HFFc6 (cell line): ENCODE measurements at places on chromosomes 3 and 15. TPM values are rescaled to one million over a fixed set of nuclear protein-coding genes. Genes with fewer than 3 reads are reported as not detected.

DNA sequence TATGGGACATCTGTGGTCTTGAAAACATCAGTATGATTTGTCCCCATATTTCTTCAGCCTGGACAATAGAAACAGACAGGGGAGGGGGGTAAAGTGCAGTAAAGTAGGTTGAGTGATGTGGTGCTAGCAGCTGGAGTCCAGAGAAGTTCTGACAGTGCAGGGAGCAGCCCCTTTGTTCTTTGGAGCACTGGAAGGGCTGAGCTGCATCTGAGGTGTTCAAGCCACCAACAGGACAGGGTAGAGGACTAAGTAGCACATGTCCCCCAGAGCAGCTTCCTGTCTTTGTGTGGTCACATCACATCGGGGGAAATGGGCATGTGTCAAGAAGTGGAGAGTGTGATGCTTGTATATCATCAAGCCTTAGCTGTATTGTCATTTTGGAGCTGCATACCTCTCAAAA, 12.1 kb downstream of the MRPS22 start:
- peaks cover 63% of the 10 kb centered on the region for H3K36me3 ChIP-seq
- H3K4me1 ChIP-seq: peaks cover 6% of the 10 kb centered on the region; the same call in 1 of the 2 replicates
- H3K27ac ChIP-seq: peak overlapping the region; percentile 63
- no peak for DNase-seq

- no peak overlapping the region for H3K4me3 ChIP-seq
- no peak overlapping the region for H3K27ac ChIP-seq
- peaks cover 11% of the 10 kb centered on the region for H3K4me1 ChIP-seq
- H3K36me3 ChIP-seq: no peaks in the 10 kb centered on the region
Observed at GRCh38 chr3:53811143-53811927, 34.9 kb downstream of the CHDH start.

DNA sequence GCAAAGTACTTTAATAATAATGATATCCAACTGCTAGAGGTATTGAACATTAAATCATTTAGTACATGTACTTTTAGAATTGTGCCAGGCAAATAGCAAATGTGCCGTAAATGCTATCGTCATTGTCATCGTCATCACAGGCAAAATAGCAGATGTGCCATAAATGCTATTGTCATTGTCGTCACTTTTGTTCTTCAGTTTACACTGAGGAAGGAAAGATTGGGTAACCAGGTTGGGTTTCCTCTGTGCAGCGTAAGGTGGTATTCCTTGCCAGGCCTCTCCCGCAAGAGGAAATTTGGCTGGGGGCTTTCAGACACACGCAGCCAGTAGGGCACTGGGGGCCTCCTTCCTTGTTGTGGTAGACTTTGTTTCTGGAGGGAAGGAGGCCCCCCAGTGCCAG, 26.4 kb downstream of the ABHD17C start:
- H3K27me3 ChIP-seq: peaks cover 1% of the 10 kb centered on the region; the same call in 1 of the 2 replicates
- peaks cover 5% of the 10 kb centered on the region; the same call in 1 of the 2 replicates for H3K4me1 ChIP-seq
- peaks cover 10% of the 10 kb centered on the region for H3K36me3 ChIP-seq
- no peak for DNase-seq

DNA sequence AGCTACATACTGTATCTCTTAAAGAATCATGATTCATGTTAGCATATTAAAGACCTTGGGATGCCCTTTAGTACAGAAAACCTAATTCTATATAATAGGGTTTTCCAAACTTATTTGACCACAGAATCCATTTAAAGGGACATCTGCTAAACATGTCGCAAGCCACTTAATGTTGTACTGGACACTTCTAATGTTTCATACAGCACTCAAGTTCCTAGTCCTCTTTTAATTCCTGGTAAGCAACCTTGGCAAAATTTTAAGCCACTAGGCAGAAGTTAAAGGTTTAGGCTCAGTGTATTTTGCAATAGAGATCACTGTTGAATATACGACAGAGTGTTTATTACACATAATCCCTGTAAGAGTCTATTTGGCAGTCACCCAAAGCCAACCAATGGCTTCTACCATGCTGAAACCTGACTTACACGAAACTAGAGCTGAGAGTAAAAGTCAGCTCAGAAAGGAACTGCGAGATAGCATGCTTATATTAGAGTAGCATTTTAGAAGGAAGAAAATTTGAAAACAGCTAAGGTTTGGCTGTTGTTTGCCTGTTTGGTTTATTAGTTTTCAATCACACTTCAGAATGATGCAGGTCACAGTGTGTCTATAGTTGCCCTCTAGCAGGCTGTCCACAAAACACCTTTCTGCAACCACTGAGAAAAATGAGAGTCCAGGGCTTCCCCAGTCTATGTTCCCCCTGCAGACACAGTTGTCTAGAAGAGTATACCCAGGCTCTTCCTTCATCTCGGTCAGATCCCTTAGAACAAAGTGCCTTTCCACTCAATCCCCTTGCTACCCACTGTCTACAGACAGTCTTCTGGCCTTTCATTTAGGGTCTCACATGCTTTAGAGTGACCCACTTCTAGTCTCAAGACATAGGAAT, 104.4 kb downstream of the FMN1 start:
- no peak overlapping the region for H3K4me3 ChIP-seq
- peak; percentile 76 for DNase-seq
- H3K27ac ChIP-seq: no peak overlapping the region
- H3K36me3 ChIP-seq: no peaks in the 10 kb centered on the region; the same call in 1 of the 2 replicates
- peaks cover 68% of the 10 kb centered on the region for H3K4me1 ChIP-seq
- H3K27me3 ChIP-seq: peaks cover 3% of the 10 kb centered on the region; the same call in 1 of the 2 replicates

- no peak for DNase-seq
- H3K27me3 ChIP-seq: no peaks in the 10 kb centered on the region; the same call in 1 of the 2 replicates
- peaks cover 20% of the 10 kb centered on the region; the same call in 1 of the 2 replicates for H3K4me1 ChIP-seq
- H3K36me3 ChIP-seq: peaks cover 4% of the 10 kb centered on the region; the same call in 1 of the 2 replicates
- no peak overlapping the region for H3K4me3 ChIP-seq
Observed at GRCh38 chr3:77468626-77469020, 428.7 kb downstream of the ROBO2 start.

GRCh38 chr15:29749365-29750086, 72.7 kb downstream of the TJP1 start:
- no peak overlapping the region for H3K4me3 ChIP-seq
- H3K27me3 ChIP-seq: no peaks in the 10 kb centered on the region; the same call in 1 of the 2 replicates
- peaks cover 21% of the 10 kb centered on the region for H3K4me1 ChIP-seq
- H3K27ac ChIP-seq: no peak overlapping the region
- H3K36me3 ChIP-seq: peaks cover 13% of the 10 kb centered on the region
- DNase-seq: no peak

Gene EFCAB12
- total RNA-seq: 0.09 TPM in 1 of 3 replicates, not detected in the others

Gene RBMS3
- total RNA-seq: 30.1 to 46.9 TPM (median 31.6 TPM) in 3 replicates
